ENCODE measurements at places on chromosomes 2 and 18. TPM values are rescaled to one million over a fixed set of nuclear protein-coding genes. Genes with fewer than 3 reads are reported as not detected.

RMC1 gene
- total RNA-seq = 30.8 TPM

- no peak for DNase-seq
These were observed 316.1 kb upstream of the FANCL start for GRCh38 chr2:58557176-58557575.

SPHKAP gene
- total RNA-seq = not detected

DNA sequence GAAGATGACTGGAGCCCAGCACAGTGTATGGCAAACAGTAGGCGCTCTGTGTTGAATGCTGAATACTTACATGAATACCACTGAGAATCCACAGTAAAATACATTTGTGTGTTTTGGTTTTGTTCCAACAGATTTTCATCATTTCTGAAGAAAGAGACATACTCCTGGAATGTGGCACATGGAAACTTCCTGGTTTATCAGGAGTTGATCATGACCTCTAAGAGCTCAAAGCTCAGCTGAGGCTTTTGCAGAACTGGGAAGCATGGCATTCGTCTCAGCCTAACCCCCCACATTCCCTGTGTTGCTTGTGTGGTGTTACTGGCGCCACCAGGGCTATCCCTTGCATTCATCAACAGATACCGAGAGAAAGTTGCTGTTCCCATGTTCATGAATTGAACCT is 316.9 kb upstream of the REV1 start:
- DNase-seq = no peak

- DNase-seq = no peak
These were observed 91.7 kb upstream of the ASB18 start for GRCh38 chr2:236355911-236356310.

MAB21L4 gene
- total RNA-seq = not detected

GRCh38 chr18:6249788-6250187 is 164.9 kb downstream of the L3MBTL4 start:
- DNase-seq = no peak

DNA sequence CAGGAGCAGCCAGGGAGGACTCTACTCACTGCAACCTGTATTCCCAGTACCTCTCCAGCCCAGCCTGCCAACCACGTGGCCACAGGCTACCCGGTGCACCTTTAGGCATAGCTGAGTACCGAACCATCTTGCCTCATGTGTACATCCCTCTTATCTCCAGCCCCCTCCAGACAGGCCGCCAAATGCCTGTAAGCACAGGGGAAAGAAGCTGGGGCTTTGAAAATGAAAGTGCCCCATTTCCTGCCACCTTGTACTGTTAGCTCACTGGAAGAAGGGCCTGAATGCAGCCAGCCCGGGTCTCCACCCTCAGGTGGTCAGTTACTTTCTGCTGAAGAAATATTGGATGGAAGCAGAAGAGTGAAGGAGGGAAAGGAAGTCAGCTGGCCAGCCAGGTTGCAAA is 27.2 kb upstream of the RFX8 start:
- peak; percentile 6 for DNase-seq

- DNase-seq = no peak
These were observed 73.8 kb downstream of the AQP4 start for GRCh38 chr18:26791676-26792075.

- DNase-seq = peak; percentile 54
These were observed 97.1 kb downstream of the INHBB start for GRCh38 chr2:120442923-120443571.

DNA sequence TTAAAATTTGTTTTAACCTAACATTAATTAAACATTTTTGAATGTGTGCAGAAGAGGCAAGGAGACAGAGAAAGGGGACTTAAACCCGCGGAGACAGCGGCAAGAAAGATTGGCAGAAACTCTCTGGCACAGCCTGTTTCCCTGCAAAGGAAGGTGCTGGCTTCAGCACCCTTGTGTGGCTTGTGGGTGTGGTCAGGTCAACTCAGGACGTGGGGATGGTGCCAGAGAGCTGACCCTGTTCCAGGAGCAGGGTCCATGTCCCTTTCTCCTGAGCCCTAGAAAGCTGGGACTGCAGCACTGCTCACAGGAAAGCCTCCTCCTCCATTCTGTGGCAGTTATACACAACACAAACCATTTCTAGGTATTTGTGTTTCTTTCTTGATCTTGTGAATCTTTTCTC is 176.2 kb upstream of the ST6GAL2 start:
- DNase-seq = no peak

DNA sequence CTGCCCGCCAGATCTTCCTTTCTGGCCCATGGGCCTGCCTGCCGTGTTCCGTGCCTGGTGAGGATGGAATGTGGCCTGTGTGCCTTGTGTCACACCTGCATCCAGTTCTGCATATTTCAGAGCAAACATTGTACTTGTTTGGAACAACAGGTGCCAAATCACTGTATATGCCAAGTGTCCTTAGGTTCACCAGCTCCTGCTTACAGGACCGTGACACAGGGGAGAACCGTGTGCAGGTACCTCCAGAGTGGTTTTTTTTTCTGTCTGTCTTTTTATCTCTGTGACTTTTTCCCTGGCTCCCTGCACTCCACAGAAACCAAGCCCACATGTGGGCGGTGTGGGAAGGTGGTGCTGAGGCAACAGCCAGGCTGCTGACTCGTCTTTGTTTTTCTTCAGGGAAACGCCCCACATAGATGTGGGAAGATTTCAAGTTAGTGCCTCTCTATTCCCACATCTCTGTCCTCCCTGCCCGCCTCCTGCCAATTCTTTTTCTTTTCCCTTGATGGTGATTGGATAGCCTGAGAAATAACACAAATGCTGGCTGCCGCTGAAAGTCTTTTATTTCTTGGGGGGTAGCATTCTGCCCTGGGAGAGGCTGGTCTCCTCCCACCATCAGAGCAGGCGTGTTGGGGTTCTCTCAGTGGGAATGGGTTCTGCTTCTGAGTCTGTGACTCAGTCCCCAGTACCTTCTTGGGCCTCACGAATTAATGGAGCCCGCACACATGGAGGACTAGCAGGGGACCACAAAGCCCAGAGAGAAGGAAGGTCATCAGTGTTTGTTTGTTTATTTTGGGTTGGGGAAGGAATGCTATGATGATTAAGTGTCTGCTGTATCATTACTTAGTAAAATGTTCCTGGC is 21.4 kb downstream of the GRHL1 start:
- no peak for DNase-seq

CD28 gene
- 88.8 TPM for total RNA-seq

DNA sequence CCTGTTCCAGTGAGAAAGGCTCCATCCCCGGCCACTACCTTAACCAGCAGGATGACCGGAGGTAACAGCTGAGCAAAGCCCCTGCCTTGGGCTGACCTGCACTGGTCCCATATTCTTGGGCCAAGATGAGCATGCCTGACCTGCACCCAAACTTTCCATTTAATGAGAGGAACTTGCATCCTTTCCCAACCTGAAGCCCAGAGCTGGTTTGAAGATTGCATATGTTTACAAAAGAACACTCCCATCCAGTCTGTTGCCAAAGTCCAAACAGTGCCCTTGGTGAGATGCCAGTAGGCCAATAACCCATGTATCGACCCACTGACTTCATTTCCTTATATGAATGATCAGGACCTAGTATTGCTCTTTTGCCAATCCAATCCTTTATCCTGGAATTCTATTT is 5.5 kb upstream of the NPAS2 start:
- no peak for DNase-seq

ADD2 gene
- total RNA-seq = 33.2 TPM

DNA sequence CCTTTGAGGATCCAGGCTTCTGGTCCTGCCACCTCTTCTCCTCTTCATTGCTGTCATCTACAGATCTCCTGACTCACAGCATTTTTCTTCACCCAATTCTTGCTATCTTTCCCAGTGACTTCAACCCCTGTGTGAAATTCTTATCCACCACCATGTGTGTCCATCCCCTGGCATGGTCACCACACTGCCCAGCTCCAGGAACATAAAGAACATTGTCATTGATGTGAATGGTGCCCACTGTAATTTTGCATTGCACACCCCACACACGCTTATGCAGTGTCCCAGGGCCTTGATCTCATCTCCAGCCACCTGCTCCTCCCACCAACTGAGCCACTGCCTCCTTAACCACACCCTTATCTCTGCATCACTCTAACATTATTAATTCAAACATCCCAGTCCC is 85.3 kb downstream of the C1D start:
- no peak for DNase-seq

DNA sequence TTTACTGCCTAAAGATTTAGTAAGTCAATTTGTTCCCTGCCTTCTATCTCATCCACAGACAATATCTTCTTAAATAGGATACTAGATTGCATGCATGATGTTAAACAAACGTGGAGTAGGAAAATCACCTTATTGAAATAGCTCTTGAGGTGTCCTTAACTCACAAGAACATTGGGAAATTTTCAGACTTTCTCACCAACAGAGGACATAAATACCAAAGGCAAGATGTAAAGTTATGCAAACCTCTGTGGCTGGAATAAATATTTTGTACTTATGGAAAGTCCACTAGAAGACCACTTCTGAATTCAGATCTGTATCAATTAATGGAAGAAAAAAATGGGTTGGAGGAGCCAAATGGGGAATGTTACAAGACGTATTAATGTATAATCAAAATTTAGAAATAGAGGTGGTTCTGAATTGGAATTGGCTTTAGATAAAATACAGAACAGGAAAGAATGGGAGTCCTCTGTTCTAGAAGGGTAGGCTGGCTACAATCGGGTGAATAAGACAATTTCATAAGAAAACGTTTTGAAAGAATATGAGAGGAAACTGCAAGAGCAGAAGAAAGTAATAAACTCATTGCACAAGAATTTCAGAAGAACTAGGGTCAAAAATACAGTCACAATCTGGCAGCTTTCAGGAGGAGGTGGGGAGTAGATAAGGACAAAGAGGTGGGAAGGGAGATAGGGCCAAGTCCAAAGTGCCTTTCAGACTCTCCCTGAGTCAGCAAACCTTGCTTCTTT is 69.3 kb upstream of the FN1 start:
- DNase-seq = no peak

DNA sequence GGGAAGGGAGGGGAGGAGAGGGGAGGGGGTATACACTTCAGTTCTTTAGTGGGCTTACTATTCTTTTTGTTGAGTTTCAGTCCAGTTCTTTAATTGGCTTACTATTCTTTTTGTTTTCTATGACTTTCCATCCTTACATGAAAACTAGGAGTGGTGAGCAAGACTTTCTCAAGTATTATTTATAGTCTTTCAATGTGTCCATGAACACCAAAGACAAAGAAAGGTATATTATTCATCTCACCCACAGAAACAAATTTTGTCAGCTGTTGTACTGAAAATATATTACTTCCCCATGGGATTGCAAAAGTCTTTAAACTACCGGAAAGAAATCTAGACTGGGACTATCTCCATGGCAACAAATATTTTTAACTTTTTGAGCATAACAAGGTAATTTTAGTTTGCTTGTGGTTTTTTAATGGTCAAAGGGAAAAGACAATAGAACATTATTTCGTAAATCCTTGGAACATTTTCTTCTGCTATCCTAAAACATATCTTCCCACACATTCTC is 17.6 kb downstream of the ADAM17 start:
- no peak for DNase-seq

CRACDL gene
- total RNA-seq = 0.30 TPM

DNA sequence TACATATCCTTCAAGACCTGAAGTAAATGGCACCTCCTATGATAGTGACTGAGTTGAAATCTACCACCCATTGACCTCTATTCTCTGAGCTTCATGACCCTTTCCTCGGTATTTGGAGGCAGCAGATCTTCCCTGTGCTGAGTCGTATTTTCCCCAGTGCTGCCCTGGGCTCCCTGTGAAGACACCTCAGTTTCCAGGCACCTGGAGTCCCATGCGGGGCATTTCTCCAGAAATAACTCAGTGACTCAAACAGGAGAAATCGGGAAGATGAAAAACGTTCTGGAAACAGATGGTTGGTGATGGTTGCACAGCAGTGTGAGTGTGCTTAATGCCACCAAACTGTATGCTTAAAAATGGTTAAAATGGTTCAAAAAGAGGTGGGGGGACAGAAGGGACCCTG is 18.0 kb downstream of the SMYD1 start:
- no peak for DNase-seq

TTN gene
- total RNA-seq = 1.8 TPM

DNA sequence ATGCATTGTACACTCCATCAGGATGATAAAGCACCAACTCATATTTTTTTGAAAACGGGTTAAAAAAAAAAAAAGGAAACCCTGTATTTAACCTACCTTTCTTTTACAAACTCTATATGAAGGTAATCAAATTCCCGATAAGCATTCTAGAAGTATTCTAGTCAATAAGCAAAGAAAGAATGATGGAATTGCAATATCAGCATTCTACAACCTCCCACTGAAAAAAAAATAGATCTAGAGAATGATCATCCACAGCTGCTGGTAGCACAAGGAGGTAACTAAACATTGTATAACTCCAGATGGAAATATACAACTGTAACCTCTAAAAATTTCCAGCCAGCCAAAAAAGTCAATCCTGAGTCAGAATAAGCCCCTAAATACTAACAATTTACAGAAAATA is 95.3 kb upstream of the DCC start:
- DNase-seq = no peak

- DNase-seq = no peak
These were observed 5.4 kb downstream of the ACTR3 start for GRCh38 chr2:113895301-113895700.

GRCh38 chr2:113887009-113887792 is 2.7 kb upstream of the ACTR3 start:
- peak; percentile 21 for DNase-seq

- no peak for DNase-seq
These were observed 695.6 kb downstream of the TSN start for GRCh38 chr2:122451040-122451439.

DNA sequence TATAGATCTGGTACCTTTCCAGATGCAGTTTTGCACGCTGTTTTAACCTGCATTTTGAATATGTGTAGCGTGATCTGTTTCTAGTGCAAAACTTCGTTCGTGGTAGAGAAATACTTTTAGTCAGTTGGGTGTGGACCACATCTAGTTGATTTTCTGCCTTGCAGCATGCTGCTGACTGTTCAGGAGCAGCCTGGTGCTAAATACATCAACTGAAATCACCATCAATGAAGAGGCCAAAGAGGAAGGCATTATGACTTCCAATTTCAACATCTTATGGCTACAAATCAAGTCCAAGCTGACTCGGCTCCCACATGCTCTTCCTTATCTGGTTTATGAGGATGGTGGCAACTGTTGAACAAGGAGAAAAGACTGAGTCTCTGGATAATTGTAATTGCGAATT is 298.5 kb downstream of the ZNF521 start:
- no peak for DNase-seq
